ENCODE measurements at places on chromosomes 2 and 18. TPM values are rescaled to one million over a fixed set of nuclear protein-coding genes. Genes with fewer than 3 reads are reported as not detected.
A peak's percentile ranks its signal among the peaks of the same experiment; 100 is the strongest.

DNA sequence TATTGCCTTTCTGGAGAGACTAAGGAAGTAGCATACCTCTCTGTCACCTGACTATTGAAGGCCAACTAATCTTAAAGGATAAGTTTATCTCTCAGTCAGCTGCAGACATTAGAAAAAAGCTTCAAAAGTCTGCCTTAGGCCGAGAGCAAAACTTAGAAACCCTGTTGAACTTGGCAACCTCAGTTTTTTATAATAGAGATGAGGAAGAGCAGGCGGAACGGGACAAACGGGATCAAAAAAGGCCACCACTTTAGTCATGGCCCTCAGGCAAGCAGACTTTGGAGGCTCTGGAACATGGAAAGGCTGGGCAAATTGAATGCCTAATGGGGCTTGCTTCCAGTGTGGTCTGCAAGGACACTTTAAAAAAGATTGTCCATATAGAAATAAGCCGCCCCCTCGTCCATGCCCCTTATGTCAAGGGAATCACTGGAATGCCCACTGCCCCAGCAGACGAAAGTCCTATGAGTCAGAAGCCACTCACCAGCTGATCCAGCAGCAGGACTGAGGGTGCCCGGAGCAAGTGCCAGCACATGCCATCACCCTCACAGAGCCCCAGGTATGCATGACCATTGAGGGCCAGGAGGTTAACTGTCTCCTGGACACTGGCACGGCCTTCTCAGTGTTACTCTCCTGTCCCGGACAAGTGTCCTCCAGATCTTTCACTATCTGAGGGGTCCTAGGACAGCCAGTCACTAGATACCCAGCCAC is 61.5 kb upstream of the FAM98A start:
- no peak for DNase-seq

- DNase-seq, result no peak
Measured at GRCh38 chr18:40055262-40055661, 1899.8 kb upstream of the PIK3C3 start.

- DNase-seq, result no peak
Measured at GRCh38 chr2:26916128-26916692, 54.2 kb upstream of the MAPRE3 start.

DNA sequence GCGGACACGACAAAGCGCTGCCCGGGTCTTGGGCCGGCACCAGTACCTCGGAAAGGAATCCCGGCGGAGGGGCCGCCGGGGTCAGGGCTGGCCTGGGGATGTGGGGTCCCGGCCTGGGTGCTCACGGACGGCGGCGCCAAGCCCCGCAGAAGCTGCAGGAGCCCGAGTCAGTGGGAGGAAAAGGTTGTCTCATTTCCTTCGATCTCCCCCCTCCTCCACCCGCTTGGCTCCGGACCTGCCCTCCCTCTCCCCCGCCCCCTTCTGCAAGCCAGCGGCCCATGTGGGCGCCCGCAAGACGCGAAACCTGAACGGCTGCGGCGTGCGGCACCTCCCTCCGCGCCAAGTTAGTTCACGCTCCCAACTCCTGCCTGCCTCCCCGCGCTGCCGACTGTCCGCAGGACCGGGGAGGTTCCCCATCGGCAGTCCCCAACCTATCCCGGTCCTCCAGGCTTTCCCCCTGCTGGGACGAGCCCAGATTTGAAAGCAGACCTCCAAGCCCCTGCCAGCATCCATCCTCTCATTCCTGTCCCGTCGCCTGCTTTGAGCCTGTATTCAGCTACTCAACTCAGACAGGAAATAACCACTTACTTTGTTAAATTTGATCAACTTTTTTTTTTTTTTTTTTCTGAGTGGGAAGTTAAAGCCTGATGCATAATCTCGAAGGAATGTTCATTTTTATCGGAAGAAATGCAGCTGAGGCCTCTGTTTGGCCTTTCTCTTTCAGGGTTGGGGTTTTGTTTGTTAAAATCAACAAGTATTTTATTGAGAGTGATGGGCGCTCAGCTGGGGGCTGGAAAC is at the start of gene EVA1A:
Gene EVA1A (minus strand): TSS at position 172 of the 798 bp plus-strand sequence. CDS start 42,799 bp downstream, outside the sequence.
- DNase-seq, result no peak

- no peak for DNase-seq
Measured at GRCh38 chr18:66867653-66868052, 263.8 kb upstream of the CDH19 start.

GRCh38 chr2:11870064-11870463 is 123.6 kb downstream of the LPIN1 start:
- DNase-seq, result no peak

GRCh38 chr2:54577944-54578647 is 122.0 kb downstream of the SPTBN1 start:
- no peak for DNase-seq

The MERTK gene
- total RNA-seq, result 56.1 TPM

- DNase-seq, result no peak
Measured at GRCh38 chr18:48992133-48992532, 41.4 kb upstream of the SMAD7 start.

The RAX gene
- total RNA-seq, result not detected

GRCh38 chr2:58073751-58074150 is 27.1 kb downstream of the VRK2 start:
- DNase-seq, result no peak

GRCh38 chr2:42261518-42262195 is 92.5 kb downstream of the EML4 start:
- DNase-seq, result no peak

DNA sequence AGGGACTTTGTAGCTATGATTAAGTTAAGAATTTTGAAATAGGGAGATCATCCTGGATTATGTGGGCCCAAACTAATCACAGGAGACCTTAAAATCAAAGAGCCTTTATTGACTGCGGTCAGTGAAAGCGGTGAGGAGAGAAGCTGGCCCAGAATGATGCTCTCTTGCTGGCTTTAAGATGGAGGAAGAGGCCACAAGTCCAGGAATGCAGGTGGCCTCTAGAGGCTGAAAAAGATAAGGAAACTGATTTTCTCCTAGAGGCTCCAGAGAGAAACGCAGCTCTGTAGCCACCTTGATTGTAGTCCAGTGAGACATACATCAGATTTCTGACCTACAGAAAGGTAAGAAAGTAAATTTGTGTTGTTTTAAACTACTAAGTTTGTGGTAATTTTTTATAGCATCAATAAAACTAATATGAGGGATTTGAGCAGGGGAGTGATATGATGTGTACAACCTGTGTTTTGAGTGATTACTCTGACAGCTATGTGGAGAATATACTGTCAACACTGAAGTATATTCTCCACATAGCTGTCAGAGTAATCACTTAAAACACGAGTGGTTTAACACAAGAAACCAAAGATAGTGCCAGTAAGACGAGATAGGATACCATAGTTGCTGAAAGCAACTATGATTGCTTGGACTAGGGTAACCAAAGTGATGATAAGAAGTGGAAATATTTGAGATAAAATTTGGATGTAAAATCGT is 364.4 kb upstream of the CHST9 start:
- DNase-seq, result no peak

The COLEC12 gene
- 25.3 TPM for total RNA-seq

The OTOS gene
- not detected for total RNA-seq

DNA sequence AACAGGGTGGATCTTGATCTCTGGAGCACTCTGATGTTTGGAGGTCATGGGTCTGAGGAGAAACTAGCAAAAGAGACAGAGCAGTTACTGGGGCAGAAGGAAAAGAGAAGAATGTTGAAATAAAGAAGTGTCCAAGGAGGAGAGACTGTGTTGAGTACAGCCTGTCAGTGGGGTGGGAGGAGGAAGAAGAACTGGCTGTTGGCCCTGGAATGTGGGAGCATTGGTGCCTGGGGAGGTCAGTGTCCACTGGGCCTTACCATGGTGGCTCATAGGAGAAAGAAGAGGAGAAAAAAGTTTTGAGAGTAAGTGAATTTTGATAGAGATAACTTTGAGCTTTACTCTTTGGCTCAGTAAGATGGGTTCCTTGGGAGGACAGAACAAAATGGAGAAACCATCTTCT is 499.0 kb downstream of the TXNL1 start:
- DNase-seq, result no peak

The SKA1 gene
- not detected for total RNA-seq

The ZNF385B gene
- total RNA-seq, result 0.74 TPM

DNA sequence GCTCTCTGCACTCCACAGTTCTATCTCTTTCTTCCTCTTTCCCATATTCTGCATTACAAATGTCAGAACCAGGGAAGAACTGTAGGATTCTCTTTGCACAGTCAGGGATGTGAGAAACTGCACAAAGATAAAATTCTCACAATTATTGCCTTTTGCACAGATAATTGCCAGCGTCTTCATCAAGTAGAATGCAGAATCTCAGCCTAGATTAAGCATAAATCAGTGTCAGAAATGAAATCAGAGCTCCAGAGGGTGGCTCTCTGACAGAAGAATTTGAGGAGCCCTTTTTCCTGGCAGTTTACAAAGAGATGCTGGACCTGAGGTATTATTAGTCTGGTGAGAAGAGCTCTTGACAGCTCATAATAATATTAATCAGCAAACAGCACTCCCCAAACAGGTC is 173.1 kb downstream of the PTH2R start:
- no peak for DNase-seq

- no peak for DNase-seq
Measured at GRCh38 chr2:200399046-200399445, 92.6 kb downstream of the SPATS2L start.

- no peak for DNase-seq
Measured at GRCh38 chr2:2547451-2547850, 216.4 kb upstream of the MYT1L start.

The TMEM178A gene
- total RNA-seq, result 2.0 TPM

DNA sequence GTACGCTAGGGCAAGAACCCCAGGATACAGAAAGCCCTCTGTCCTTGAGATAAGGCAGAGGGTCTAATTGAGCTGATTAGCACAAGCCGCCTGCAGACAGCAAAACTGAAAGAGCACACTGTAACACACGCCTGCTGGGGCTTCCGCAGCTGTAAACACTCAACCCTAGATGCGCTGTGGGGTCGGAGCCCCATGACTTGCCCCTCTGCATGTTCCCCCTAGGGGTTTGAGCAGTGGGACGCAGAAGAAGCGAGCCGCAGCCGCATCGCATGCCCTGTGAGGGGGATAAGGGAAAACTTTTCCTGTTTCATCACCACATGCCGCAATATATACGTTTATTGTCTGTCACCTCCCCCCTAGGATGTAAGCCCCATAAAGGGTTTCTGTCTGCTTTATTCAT is 384.6 kb downstream of the PLCL1 start:
- no peak for DNase-seq

- DNase-seq, result no peak
Measured at GRCh38 chr2:240786355-240786841, 33.6 kb downstream of the KIF1A start.

DNA sequence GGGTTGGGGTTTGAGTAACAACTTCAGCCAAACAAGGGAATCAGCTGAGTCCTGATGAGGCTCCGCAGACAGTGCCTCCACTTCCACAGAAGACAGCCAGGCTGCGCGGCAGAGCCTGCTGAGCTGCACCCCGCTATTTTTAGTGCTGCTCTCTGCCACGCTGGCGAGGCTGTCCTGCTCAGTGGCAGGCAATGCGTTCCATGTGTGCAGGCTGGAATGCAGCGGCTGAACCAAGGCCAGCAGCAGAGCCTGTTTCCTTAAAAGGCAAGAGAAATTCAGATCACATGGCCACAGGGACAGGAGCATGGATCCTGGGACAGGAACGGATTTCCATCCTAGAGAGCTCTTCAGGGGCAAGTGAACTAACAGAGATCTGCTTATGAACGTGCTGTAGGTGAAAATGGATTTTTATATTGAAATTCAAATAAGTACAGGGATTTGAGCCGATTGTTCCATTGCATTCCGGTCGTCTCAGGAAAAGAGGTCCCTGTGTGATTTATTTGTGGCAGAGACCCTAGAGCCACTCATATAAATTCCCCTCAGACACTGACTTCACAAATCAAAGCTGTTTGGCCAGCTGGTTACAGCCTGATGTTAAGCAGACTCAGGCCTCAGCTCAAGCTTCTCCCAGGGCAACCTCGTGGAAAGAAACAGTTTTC is 98.7 kb downstream of the COL6A3 start:
- DNase-seq, result no peak

GRCh38 chr2:222364285-222364895 is 60.0 kb upstream of the SGPP2 start:
- no peak for DNase-seq

DNA sequence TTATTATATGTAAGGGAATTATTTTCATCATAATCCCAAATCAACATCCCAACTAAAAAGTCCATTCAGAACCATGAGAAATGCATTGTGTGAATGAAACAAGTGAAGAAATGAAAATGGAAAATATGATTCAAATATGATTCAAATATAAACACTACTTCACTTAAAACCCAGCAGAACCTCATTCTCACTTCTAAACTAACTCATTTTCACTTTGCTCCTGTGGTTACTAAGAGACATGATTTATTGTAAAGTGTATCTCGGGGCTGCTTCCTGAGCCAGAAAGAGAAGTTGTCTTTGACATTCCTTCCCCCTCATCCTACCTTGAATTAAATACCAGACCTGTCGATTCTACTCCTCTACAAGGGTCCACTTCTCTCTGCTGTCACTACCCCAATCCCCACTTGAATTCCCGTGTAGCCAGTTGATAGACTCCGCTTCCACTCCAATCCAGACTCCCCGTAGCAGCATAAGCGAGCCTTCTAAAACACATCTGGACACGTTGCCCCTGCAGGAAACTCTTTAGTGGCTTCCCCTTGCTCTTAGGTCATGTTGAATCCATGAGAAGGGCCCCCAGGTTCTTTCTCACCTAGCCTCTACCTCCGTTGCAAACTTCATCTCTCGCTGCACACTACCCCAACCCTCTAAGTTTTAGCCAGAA is 697.0 kb upstream of the ID2 start:
- DNase-seq, result no peak

DNA sequence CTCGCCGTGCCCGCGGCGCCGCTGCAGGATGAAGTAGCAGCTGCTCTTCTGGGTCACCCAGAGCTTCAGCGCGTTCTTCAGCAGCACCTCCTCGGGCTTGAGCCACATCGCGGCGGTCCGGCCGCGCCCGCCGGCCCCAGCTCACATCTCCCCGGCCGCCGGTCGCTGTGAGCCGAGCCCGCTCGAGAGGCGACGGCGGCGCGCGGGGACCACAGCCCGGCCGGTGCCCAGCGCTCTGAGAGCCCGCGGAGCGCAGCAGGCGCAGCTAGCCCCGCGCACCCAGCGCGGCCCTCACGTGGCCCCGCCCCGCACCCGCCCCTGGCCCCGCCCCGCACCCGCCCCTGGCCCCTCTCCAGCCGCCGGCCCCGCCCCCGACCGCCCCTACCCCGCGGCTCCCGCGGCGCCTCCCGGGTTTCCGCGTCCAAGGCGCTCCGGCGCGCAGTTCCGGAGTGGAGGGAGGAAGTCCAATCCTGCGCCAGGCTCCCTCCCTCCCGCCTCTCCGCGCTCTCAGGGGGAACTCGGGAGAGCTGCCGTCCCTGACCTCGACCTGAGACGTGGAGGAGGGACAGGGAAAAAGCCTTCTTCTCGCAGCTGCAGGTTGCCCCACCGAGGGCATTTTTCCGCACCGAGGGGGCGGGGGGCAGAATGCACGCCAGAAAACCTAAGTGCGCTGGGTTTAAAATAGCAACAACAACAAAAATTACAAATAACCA is at the start of gene TBC1D8:
Gene TBC1D8 (minus strand): TSS at position 237 of the 713 bp plus-strand sequence. CDS start 129 bp downstream, at position 108.
- peak; percentile 38 for DNase-seq

DNA sequence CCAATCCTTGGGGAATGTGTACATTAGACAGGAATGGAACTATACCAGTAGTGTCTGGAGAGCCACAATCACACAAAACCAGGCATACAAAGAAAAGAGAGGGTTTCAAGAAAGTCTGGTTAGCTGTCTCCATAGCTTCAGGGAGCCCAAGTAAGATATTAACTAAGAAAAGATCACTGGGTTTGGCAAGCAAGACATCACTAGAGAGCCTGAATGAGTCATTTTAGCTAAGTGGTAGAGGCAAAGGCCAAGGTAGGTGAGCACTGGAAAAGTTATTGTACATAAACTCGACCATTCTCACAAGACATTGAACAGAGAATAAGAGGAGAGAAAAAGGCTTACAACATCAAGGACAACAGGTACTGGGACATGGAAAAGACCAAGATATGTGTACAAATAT is 143.8 kb upstream of the ARL4C start:
- no peak for DNase-seq
